Fibroblast of skin of right quadriceps (primary cell): ENCODE measurements at places on chromosomes 1 and 21.

GRCh38 chr1:93194231-93194990 is 13.9 kb downstream of the CCDC18 start:
- no peak for DNase-seq

DNA sequence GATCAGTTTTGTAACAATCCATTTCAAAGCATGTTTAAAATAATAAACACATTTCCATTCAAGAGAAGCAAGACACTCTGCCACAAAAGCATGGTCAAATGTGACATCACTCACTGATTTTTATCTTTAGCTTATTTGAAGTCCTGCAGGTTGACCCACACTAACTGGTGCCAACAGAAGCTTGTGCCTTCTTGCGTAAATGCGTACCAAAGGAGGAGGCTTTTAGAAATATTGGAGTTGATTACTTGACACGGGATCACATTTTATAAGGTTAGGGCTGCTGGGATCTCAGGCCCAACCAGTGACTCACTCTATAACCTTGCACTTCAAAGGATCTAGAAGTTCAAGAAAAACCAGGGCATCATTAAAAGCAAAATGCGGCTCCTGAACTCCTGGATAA is 203.6 kb downstream of the PCP4 start:
- DNase-seq = no peak

GRCh38 chr1:205480349-205480985 is 24.0 kb upstream of the CDK18 start:
- no peak for DNase-seq

- no peak for DNase-seq
Observed at GRCh38 chr1:167344615-167345385, 124.1 kb downstream of the POU2F1 start.

- no peak for DNase-seq
Observed at GRCh38 chr1:177235350-177235749, 64.6 kb downstream of the BRINP2 start.

DNA sequence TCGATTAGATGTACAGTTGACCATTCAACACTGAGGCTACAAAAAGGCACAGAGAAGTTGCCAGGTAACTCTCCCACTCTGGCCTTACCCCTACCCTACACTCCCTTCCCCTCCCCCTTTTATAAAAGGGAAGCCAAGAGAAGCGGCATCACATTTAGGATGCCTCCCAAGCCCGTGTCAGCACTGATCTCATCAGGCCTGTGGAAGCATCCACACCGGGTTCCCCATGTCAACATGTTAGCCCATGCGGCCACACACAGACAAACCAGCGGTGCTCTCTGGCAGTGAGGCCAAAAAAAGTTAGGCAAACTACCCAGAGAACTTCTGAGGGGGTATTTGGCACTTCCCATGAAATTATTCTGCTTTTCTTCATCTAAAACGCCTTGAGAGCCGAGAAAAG is 29.9 kb downstream of the BCAR3 start:
- no peak for DNase-seq

- no peak for DNase-seq
Observed at GRCh38 chr1:225697428-225697827, 44.5 kb upstream of the ENAH start.

- DNase-seq = peak; percentile 87
Observed at GRCh38 chr1:10380594-10381275, 18.1 kb upstream of the PGD start.

DNA sequence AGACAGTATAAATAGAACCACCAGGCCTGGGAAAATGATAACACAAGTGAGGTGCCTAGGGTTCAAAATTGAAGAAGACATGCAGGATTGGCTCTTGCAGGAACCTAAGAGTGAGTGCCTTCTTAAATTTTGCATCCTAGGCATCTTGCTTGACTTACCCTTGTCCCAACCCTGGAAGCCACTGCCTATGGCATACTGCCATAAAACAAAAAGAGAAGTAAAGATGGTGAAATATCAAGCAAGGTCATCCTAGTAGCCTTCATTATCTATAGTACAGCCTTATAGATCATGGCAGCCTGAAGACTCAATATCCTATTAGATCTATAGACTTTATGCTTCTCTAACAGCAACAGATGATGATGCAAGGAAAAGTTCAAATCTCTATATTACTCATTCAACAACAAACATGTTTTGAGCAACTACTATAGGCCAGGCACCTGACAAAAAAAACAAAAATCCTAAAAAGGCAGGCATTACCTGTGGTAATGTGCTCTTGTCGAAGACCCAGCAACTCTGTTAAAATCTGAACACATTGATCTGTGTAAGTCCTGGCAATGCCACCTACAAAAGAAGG is 6.3 kb downstream of the AP4B1 start:
- no peak for DNase-seq

GRCh38 chr1:201016211-201016651 is 7.3 kb downstream of the KIF21B start:
- peak; percentile 64 for DNase-seq

DNA sequence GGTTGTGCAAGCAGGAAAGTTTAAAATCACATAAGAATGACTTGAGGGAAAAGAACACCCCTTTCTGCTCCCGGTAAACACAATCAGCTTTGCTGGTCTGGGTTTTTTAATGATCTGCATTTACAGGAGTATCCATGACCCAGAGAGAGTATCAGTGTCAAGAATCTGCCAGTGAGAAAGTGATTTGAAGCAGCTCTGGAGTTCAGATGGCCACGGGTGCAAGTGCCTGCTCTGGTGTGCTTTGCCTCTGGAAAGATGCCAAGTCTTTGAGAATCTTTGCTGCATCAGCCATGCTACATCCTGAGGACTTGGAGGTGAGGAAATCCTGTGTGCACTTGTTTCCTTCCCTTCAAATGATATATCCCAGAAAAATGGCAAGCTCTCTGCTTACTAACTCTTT is 18.6 kb upstream of the MYSM1 start:
- no peak for DNase-seq

DNA sequence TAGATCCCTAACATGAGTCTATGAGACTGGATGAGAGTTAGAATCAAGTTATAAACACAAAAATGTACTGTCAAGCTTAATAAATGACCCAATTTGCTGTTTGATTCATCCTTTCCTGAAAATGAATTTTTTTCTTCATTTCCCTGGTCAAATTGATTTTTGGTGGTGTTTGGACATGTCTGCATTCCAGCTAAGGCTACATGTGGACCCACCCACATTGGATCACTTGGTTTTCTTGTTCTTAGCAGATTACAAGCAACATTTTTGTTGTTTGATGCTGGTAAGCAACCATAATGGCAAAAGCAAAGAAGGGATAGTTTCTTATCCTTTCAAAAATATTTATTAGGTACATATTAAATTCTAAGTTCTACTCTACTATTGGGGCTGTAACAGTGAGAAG is 181.1 kb downstream of the NEK7 start:
- no peak for DNase-seq

DNA sequence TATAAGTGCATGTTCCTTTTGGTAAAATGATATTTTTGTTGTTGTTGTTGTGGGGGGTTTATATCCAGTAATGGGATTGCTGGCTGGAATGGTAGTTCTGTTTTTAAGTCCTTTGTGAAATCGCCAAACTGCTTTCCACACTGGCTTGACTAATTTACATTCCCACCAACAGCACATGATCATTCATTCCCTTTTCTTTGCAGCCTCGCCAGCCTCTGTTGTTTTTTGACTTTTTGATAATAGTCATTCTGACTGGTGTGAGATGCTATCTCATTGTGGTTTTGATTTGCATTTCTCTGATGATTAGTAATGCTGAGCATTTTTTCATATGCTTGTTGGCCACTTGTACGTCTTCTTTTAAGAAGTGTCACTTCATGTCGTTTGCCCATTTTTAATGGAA is 188.5 kb upstream of the CHRM3 start:
- no peak for DNase-seq

DNA sequence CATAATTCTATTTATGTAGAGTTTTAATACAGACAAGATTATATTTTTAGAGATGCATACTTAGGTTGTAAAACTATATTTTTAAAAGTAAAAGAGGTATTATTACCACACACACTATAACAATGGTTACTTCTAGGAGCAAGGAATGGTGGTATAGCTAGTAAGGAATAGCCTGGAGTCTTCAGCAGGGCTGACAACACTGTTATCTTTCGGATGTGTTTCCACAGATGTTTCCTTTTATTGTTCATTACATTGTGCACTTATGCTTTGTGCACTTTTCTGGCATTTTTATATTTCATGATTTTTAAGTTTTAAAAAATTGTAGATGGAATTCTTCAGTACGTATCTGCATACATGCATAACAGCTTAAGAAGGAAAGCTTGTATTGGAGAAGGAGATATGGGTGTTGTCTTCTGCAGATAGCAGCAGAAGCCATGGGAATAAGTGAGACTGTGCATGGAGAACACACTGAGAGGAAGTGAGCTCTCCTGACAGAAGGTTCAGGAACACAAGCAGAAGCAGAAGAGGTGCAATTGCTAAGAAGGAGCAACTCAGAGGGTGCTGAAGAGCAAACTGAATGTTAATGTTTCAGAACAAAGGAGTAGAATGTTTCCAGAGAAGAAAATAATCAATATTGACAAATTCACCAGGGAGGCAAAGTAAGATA is 91.8 kb downstream of the UCHL5 start:
- no peak for DNase-seq

DNA sequence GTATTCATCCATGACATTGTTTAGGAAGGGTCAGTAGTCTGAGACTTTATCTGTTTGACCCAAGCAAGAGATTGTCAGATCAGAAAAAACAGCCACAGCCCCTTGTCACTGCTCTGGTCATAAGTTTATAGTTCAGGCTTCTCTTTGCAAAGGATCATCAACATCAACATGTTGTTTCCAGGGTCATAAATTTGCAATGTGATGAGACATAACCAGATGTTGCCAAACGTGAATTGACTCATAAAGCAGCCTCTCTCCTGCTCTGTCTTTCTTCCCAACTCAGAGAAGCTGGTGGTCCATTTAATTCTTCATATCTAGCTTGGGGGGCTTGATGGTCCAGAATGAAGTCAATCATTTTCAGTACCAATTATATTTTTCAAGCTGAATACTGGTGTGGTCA is 507.2 kb upstream of the PBX1 start:
- DNase-seq = peak; percentile 23

GRCh38 chr1:4055294-4055967 is 155.4 kb upstream of the C1orf174 start:
- no peak for DNase-seq

DNA sequence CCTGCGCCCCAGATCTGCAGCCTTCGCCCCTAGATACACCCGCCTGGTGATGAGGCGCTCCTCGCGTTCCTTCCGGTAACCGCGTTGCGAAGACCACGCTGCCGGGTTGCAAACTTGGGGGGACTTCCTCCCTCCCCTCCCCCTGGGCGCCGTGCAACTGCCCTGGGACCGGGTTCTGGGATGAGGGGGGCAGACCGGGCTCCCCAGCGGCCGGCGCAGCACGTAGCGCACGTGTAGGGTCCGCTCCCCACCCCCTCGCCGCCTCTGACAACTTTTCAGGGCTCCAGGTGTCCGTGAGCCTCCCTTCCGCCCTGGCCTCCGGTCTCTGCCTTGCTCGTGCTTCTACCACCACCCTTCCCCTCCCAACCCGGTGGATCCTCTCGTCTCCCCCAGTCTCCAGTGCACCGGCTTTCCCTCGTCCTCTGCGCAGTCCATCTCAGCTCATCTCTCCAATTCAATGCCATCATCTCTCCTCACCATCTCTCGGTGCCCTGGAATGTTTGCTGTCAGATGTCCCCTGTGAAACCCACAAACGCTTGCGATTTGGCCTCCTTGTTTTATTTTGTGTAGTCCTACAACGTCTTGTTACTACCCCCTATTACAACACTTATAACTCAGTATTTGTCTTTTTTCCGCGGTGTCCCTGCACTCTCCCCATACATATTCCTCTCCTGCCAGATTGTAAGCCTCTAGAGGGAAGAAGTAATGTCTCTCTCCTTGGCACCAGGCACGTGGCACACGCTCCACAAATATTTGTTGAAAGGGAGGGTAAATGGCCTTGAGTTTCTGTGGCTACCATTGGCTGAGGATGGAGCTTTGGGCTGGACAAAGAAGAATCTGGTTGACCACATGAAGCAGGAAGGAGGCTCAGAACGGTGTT is 782 bp downstream of the PCAT6 start:
- peak; percentile 48 for DNase-seq

GRCh38 chr1:223363057-223363855 is 720 bp downstream of the SUSD4 start:
- DNase-seq = peak; percentile 51

GRCh38 chr1:38178216-38178615 is 131.6 kb upstream of the POU3F1 start:
- DNase-seq = no peak

GRCh38 chr1:27122652-27123051 is 32.3 kb downstream of the SLC9A1 start:
- DNase-seq = peak; percentile 82

DNA sequence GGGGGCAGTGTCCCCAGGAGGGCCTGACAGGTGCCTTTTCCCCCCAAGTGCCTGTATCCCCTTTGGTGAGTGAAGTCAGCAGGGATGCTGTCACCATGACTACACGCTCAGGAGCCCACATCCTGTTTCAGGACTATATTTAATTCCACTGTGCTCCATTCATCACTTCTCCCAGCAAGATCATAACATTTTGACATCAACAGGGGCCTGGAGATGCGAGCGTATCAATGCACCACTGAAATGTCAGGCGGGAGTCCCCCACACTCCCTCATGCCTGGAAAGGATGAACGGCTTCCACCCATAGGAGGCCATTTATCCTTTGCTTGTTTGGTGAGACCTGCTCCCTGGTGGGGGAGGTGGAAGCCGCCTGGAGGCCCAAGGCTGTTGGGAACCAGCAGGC is 119.1 kb downstream of the PTPRU start:
- DNase-seq = no peak

GRCh38 chr21:35154788-35155187 is 105.7 kb upstream of the RUNX1 start:
- no peak for DNase-seq

DNA sequence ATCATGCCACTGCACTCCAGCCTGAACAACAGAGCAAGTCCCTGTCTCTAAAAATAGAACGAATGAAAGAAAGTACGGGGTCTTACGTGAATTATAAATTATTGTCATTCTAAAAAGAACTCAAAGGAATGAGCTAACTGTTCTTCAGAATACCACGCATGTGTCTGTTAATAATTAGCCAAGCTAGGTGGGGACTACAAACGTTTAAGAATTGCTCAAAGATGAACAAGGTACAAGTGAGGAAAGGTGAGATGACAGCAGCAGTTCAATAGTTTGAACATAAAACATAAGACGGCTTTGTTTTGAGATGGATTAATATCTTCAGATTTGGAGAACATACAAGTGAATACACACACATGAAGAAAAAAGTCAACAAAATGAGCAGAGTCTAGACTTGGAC is 79.6 kb downstream of the UBR4 start:
- DNase-seq = no peak

GRCh38 chr1:53835491-53835890 is 2.6 kb downstream of the NDC1 start:
- peak; percentile 13 for DNase-seq

DNA sequence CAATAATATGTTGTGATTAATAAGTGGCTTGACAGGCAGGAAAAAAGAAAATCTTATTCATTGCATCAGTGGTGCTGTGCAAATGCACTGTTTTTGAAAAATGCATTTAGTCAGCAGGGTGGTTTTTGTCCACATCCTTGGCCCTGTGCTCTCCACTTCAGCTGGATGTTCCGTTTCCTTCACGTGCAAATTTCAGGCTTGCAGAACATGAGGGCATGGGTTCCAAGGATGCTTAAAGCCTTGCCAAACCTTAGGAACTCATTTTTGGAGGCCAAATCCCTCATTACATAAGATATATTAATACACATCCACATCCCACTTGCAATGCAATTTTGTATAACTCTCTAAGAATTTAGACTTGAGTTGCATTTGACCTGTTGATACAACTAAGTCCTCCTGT is 410.1 kb downstream of the PRDM2 start:
- DNase-seq = no peak
